ENCODE measurements at places on chromosomes 13 and 19. TPM values are rescaled to one million over a fixed set of nuclear protein-coding genes. Genes with fewer than 3 reads are reported as not detected.

DNA sequence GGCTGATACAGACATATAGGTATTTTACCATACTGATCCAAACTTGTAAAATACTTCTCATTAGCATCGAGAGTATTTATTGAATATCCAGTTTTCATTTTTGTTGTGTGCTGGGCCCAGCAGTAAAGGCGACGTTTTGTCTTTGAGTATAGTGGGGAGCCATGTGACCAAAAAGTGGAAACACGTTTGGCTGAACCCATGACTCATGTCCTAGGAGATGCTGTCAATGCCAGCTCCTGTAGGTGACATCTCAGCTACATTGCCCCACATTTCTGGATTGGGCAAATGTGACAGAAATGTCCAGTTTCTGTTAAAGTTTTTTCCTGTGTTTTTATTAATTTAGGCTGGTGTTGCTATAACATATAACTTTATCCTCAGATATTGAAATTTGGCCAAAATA is 26.1 kb upstream of the GTF3A start:
- no peak for DNase-seq

The HPN gene
- total RNA-seq, result 0.11 TPM

GRCh38 chr13:110890279-110891165 is 24.3 kb downstream of the ANKRD10 start:
- DNase-seq, result no peak

GRCh38 chr13:34223984-34224383 is 406.0 kb downstream of the RFC3 start:
- DNase-seq, result no peak

The CD22 gene
- total RNA-seq, result 602 TPM

The S1PR4 gene
- total RNA-seq, result not detected

GRCh38 chr13:77918391-77919245 is at the start of gene EDNRB:
TSS of gene EDNRB (minus strand) at chr13:77918831. CDS start at chr13:77918573, 258 bp downstream.
- no peak for DNase-seq

The CATSPERD gene
- not detected for total RNA-seq

DNA sequence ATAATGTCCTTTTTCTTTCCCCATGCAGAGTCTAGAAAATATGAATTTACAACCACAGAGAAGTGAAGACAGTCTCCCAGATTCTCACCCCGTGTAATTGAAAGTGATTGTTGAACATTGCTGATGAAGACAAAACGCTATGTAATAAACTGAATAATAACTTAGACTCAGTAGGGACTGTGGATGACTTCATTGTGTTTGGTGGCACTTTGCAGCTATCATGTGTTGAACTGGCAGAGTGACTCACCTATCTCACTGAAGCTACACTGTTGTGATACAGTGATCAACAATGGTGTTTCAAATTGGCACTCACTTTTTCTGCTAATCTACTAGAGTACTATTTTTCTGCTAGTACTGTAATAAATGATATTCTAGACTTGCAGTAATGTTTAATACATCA is 261.3 kb downstream of the DACH1 start:
- DNase-seq, result no peak

The OR1M1 gene
- total RNA-seq, result not detected

DNA sequence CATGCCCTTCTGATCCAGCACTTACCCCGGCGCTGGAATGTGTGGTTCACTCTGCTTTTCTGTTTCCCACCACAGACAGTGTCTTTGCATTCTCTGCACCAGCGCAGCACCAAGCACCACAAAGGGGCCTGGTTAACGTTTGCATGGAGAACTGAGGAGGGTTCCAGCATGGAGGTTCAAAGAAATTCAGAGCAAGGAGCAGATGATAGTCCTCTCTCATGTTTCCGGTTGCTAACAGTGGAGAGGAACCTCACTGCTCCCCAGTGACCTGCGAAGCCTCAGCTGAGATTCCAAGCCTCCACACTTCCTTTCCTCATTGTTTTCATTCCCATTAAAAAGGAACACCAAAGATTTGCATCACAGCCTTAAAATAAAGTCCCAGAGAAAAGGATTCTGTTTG is 99.7 kb downstream of the STARD13 start:
- DNase-seq, result no peak

The KIR2DL1 gene
- total RNA-seq, result not detected

GRCh38 chr13:36190771-36191170 is 23.6 kb downstream of the SOHLH2 start:
- DNase-seq, result peak; percentile 17

The LRRC25 gene
- 2.2 TPM for total RNA-seq

DNA sequence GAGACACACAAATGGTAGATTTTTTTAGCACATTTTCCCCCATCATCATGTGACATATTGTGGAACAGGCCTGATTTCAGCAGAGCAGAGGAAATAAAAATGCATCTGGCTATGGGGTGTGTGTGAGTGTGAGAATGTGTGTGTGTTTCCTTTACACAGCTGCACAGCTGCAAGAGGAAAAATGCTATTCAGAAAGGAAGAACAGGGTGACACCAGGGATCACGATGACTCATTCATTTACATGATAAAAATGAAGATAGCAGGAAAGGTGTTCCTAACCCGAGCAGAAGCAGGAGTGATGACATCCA is 469.5 kb upstream of the TSHZ3 start:
- DNase-seq, result no peak

DNA sequence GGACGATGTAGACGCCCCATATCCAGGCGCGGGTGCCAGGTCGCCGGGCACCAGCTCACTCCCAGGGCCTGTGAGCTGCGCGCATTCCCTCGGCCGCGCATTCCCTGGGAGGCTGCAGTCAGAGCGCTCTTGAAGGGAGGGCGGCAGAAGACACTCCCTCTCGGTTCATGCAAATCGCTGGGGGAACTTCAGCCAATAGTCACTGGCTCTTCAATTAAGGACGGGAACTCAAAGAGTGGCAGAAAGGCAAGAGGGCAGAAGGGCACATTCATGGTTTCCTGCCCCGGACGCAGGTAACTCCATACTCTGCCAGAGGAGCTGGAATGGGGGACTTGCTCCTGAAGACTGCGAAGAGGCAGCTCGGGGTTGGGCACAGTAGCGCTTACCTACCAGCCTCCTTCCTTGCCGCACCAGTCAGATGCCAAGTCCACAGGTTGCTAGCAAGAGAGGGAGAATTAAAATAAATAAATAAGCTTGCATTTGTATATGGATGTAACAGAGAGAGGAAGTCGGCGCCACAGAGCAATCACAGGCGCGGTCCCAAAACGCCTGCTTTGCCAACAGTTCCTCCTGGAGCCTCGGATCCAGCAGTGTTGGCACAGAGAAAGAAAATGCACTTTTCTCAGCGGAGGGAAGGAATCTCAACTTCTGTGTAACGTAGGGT is 459 bp downstream of the PCDH20 start:
- no peak for DNase-seq

DNA sequence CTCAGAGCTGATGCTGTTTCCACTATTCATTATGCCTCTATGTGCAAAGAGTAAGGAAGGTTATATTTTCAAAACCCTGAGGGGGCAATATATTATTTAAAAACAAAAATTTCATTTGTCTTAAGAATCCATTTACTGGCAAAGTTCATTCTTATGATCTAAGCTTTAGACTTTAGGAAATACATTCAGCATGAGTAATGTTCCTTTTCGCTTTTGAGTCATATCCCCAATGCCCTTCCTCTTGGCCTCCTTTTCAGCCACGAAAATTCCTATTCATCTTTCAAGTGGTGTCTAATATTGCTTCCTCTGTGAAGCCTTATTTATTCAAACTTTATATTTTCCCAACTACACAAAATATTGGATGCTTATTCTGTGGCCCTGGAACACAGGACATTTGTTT is 1317.0 kb downstream of the PCDH9 start:
- no peak for DNase-seq
